Stimulated activated CD8-positive, alpha-beta memory T cell treated with anti-CD3 and anti-CD28 coated beads, Interleukin-4, amount 100 ng/mL, for 1 hour (primary cell): ENCODE measurements at places on chromosomes 16 and 17.

DNA sequence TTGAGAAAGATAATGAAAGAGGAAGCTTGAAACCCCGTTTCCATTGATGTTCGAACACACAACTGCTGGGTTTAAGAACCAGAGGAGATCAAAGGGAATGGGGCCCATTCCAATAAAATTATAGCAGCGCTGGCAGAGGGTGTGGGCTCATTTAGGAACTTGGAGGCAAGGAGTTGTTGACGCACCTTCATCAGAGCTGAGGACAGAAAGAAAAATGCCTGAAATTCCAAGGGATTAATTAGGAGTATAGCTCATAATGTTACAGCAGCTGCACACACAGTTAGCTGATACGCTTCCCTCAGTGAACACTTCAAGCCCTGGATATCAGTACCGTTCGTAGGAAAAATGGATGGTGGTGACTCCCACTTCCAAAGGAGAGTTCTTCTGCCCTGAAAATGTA is 127.2 kb downstream of the AXIN2 start:
- DNase-seq: no peak

DNA sequence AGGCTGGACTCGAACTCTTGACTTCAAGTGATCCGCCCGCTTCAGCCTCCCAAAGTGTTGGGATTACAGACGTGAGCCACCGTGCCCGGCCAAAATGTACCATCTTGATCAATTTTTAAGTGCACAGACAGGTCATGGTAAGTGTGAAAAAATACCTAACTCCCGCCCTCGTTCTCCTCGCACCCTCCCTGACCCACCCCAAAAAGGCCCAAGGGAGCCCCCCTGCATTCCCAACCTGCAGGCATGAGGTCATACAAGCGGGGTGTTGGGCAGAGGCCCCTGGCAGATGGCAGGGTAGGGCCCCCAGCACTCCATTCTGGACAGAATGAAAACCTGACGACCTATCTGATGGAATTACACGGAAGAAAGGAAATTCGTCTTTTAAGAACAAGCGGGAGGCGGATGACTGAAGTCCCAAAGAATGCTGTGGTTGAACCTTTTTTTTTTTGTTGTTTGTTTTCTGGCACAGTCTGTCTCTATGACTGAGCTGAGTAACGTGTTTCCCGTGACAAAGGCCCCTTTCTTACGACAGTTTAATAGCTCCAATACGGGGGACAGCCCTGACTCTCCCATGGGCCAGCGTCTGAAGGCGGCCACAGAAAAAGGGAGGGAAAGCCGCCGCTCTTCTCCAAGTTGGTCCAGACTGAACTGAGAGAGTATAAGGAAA is 376.4 kb downstream of the SLC39A11 start:
- no peak for DNase-seq

- no peak for DNase-seq
Measured at GRCh38 chr17:73580073-73580710, 64.1 kb downstream of the SDK2 start.

- no peak for DNase-seq
Measured at GRCh38 chr17:28901866-28902818, 737 bp downstream of the DHRS13 start.

GRCh38 chr16:86074651-86075487 is 175.9 kb downstream of the IRF8 start:
- DNase-seq: no peak

DNA sequence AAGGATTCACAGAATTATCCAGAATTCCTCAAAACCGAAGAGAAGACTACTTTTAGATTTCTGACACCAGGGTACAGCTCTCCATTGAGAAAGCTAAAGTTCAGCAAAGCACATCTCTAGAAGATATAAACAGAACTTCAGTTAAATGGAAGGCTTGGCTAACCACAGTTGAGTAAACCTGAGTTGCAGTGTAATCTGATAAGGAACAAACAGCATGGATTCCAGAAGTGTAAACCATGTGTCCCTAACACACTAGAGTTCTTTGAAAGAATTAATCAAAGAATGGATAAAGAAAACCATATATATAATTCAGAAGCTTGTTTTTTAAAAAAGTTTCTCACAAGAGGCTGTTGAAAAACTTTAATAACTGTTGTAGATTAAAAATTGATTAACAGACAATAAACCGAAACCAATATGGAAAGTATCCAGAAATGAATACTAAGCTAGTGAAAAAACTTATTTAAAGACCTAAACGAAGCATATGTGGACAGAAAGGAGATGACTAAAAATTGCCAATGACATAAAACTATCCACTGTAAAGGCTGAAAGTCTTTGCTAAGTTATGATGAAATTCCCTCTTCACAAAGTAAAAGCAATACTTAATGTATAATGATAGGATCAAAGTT is 4.3 kb downstream of the RNF43 start:
- no peak for DNase-seq

GRCh38 chr17:10041916-10042588 is 137.0 kb upstream of the RCVRN start:
- DNase-seq: no peak

- DNase-seq: no peak
Measured at GRCh38 chr17:68775318-68775717, 174.2 kb upstream of the FAM20A start.

GRCh38 chr17:82765371-82765770 is 13.5 kb downstream of the TBCD start:
- DNase-seq: no peak

GRCh38 chr16:85619101-85619891 is 6.2 kb downstream of the GSE1 start:
- no peak for DNase-seq

GRCh38 chr16:59385959-59386358 is 651.8 kb upstream of the GOT2 start:
- no peak for DNase-seq

GRCh38 chr16:10111156-10111761 is 71.0 kb downstream of the GRIN2A start:
- no peak for DNase-seq

DNA sequence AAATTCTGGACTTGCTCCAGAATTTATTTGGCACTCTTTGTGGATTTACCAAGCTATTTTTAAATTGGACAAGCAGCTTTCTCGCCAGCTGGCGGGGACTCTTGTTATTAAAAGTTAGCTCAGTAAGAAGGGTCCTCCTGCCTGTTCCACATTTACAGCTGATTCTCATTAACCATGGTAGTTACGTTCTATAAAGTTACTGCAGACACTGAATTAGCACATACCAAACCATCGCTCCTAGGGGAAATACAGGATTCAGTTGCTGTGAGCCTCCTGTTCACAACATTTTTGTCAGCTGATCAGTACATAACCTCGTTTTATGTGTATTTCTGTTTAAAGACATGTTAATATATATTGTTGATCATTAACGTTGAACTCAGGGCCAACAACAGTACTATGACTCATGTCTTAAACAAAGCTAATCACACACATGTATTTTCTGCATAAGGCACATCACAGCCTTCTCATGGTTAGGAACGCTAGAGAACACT is 4.2 kb downstream of the LDAF1 start:
- DNase-seq: no peak

- DNase-seq: no peak
Measured at GRCh38 chr16:12452549-12452948, 351.1 kb downstream of the CPPED1 start.

- DNase-seq: no peak
Measured at GRCh38 chr16:71493213-71493612, 4.1 kb upstream of the ZNF19 start.

GRCh38 chr17:2385240-2386210 is 15.3 kb downstream of the MNT start:
- no peak for DNase-seq

DNA sequence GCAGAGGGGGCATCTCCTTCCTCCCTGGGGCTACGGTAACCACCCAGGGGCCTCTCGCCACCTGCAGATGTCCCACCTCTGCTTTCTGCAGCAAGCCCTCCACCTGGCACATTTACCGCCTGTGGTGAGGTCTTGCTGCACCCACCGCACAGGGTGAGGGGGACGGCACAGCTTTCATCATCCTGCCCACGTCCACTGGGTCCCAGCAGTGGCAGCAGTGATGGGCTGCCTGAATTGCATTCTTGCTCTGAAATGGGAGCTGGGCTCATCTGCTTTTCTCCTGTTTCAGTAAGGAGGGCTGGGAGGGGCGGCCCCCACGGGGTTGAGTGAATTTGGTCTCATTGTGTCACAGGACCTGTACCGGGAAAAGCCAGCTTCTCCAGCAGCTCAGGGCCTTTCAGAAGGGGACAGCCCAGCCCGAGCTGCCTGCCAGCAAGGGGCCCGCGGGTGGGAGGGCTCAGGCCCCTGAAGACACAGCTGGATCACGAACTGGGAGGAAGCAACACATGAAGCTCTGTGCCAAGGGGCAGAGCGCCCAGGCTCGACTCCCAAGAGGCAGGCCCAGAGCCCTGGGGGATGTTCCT is 12.7 kb downstream of the DNAAF8 start:
- DNase-seq: no peak

- no peak for DNase-seq
Measured at GRCh38 chr16:9469512-9469911, 378.1 kb downstream of the HAPSTR1 start.

DNA sequence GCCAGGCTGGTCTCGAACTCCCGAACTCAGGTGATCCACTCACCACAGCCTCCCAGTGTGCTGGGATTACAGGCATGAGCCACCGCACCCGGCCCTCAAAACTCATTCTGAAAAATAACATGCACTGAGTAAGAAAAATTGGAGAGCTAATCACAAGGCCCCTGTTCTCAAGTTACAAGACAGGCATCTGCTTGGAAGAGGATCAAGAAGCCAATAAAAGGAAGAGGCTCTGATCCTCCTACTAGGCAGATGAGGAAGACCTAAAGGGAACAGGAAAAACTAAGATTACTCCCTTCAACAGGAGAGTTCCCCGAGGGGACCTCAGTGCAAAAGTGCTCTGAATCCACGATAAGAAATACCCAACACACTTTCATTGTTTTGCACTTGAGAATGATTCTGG is 18.4 kb downstream of the BLMH start:
- DNase-seq: no peak

GRCh38 chr17:52505601-52506000 is 347.1 kb upstream of the CA10 start:
- no peak for DNase-seq

GRCh38 chr16:56632848-56633365 is 448 bp downstream of the MT1M start:
- no peak for DNase-seq
